ENCODE measurements at places on chromosomes 3 and 15.
A peak's percentile ranks its signal among the peaks of the same experiment; 100 is the strongest.

DNA sequence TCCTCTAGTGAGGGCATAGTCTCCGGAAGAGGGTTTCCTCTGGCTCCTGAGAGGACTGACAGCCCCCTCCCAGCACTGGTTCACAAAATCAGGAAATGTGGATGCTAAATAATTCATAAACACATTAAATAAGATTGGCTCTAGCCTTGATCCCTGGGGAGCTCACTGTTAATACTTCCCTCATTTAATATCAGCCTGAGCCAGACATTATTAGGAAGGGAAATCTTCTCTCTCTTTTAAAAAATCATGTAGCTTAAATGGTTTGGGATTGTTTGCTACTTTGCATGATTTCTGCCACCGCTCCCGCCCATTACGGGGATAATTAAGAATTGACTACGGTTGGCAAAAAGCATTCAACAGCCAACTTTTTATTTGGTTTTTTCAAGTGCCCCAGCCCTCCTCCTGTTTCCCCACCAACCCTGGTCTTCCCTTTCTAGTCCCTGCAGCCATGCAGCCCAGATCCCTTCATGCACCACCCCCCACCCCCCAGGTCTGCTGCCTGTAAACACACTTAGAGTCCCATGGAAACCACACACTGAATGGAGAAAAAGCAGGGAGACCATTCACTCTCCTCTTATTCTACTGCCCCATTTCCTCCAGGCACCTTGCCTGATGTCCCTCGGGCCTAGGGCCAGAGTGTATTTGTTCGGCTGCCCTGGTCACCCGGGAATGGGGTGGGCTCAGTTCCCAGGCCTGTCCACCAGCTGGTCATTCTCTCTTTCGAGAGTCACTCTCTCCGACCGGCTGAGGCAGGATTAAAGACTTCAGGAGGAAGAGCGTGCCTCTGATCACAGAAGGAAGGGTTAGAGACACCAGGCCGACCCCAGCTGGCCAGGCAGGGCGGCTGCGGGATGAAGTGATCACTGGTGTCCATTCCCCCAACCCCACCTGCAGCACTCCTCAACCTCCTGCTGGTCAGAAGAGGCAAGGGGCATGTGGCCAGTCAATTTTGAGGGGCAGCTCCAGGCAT lies 45.1 kb downstream of the SEMA5B start:
- DNase-seq, result no peak

DNA sequence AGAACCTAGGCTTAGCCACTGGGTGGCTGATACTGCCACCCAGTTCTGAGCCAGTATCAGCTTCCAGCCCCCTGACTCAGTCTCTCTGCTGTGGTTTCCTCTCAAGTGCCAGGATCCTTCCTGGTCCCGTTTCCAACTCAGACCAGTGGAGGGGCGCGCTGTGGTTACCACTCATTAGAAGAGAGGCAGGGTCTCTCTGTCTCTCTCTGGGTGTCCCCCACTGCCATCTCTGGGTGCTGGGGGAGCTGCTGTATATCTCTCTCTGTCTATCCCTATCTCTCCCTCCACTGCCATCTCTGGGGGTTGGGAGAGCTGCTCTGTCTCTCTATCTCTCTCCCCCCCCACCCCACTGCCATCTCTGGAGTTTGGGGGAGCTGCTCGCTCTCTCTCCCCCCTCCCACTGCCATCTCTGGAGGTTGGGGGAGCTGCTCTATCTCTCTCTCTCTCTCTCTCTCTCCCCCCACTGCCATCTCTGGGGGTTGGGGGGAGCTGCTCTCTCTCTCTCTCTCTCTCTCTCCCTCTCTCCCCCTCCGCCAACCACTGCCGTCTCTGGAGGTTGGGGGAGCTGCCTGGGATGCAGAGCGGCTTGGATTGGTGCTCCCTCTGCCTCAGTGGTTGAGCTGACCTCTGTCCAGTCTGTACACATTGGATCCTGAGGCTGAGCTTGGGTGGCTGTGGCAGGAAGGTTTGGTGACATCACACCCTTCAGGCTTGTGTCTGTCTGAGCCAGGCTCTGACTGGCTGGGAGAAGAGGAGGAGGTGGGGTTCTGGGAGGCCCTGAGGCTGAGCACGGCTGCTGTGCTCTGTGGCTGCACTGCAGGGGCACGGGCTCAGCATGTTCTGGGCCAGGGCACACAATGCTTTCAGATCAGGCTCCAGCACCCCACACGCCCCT lies 98.9 kb downstream of the APBA2 start:
- DNase-seq, result peak; percentile 63

DNA sequence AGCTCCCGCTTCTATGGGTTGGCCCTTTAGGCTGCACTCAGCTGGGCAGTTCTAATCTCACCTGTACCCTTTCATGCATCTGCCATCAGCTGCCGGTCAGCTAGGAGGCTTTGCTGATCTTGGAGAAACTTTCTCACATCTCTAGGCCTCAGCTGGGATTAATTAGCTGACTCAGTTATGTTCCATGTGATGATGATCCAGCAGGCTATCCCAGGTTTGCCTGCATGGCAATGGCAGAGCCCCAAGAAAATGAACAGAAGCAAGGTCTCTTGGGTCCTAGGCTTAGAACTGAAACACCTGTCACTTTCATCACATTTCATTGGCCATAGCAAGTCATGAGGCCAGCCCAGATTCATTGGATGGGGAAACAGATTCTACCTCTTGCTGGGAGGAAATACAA lies 304.6 kb upstream of the TBC1D5 start:
- DNase-seq, result no peak

- no peak for DNase-seq
Measured at GRCh38 chr3:195872800-195873199, 35.6 kb downstream of the TNK2 start.

DNA sequence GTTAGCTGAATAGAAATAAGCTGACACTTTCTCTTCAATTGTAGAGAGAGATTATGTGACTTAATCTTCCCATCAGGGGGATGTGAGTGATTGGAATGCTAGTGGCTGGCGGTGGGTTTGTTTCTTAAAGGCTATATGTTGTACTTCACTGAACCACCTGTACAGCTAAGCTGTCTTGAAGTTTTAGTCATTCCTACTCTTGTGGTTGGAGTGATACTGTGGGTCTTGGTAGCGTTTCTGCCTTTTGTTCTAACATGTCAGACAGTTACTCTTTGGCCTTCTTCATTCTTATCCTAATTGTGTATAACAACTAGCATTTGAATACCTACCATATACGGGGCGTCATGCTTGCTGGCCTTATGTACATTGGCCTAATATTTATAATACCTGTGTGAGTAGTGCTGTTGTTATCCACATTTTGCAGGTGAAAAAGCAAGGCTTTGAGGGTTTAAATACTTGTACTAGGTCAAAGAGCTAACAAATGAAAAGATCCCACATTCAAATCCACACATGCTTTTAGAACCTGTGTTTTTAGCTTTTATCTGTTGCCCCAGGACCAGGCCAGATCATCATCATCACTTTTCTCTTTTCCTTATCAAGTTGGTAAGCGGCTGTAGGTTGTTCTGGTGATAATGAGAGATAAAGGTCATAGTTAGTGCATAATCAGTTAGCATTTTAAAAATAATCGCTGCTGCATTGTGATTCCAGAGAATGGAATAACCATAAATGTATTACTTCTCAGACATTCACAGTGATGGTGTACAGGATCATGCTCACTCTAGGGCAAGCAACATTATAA lies 50.2 kb downstream of the AKAP13 start:
- no peak for DNase-seq

DNA sequence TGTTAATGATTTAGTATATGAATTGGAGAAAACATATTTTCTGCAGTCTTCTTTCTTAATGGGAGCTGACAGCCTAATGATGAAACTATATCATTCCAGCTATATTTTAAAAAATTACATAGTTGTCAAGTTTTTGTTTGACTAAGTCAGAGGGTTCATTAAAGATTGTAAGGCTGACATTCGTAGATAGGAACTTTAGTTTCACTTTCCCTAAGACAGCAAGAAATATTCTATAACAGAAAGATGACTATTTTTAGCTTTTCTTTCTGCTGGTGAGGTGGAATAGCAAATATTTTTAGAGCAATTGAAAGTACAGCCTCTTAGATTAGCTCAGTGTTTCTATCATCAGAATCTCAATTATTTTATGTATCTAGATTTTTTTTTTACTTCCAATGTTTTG lies 60.2 kb downstream of the PIAS1 start:
- DNase-seq, result no peak

GRCh38 chr15:38072348-38073177 lies 138.1 kb downstream of the TMCO5A start:
- DNase-seq, result peak; percentile 95

- DNase-seq, result peak; percentile 53
Measured at GRCh38 chr3:177358091-177358976, 161.1 kb upstream of the TBL1XR1 start.

DNA sequence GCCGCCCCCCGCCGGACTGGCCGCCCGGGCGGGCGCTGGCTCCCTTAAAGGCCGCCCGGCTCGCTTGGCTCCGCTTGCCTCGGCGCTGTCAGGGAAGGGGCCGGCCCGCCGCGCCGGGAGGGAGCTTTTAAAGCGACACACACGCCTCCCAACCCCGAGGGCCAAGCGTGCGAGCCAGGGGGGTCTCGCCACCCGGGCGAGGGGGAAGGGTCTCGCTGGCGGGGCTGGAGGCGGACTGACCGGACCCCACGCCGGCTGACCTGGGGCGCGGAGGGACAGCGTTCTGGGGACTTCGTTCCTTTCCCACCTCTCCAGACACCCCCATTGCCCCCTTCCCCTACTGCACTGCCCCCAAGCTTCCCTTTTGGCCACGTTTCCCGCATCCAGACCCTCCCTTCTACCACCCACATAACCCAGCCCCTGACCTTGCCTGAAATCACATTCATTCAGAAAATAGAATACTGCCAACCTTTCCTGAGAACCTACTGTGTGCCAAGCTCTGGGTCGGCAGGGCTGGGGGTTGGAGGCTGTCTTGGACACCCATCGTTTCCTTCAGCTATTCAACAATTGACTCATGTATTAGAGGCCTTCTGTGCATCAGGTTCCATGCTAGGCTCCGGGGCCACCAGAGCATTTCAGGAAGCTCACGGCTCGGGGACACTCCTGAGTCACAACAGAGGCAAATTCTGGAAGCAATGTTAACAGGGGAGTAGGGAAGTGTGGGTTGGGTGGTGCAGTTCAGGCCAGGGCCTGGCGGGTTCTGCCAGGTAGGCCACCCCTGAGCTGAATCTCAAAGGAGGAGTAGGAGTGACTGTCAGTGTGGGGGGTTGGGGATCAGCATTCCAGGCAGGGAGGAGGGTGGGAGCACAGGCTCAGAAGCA lies at the start of gene INSYN1:
Gene INSYN1, minus strand, starts transcription at position 102 of the 881 bp plus-strand sequence. CDS start 2,221 bp downstream, outside the sequence.
- DNase-seq, result no peak

GRCh38 chr3:197880491-197881269 lies 69.3 kb upstream of the RPL35A start:
- no peak for DNase-seq

DNA sequence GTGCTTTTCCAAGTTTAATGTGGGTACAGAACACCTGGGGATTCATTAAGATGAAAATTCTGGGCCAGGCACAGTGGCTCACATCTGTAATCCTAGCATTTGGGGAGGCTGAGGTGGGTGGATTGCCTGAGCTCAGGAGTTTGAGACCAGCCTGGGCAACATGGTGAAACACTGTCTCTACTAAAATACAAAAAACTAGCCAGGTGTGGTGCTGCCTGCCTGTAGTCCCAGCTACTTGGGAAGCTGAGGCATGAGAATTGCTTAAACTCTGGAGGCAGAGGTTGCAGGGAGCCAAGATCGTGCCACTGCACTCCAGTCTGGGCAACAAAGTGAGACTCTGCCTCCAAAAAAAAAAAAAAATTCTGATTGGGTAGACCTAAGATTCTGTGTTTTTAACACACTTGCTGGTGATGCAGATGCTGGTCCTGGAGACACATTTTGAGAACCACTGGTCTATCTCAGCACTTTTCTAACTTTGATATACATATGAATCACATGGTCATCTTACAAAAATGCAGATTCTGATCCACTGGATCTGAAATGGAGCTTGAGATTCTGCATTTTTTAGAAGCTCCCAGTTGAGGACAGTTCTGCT lies 223.8 kb upstream of the SATB1 start:
- DNase-seq, result no peak
